ENCODE measurements at places on chromosomes 7 and 10. TPM values are rescaled to one million over a fixed set of nuclear protein-coding genes. Genes with fewer than 3 reads are reported as not detected.

- no peak overlapping the region for H3K4me3 ChIP-seq
- no peaks in the 10 kb centered on the region for H3K27me3 ChIP-seq
Measured at GRCh38 chr7:134623193-134623592, 23.5 kb upstream of the BPGM start.

DNA sequence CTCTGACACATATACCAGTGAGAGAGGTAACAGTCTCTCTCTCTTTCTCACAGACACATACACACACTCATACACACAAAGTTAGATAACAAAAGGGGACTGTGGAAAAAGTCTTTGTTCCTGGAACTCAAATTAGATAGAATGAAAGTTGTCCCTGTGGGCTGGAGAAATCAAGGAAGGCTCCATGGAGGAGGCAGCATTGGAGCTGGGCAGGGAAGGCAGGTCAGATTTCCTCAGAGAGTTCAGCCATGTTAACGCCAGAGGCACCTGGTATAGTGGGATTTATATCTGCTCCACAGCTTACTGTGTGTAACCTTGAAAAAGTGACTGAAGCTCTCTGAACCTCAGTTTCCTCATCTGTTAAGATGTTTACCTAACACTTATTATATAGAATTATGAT is 38.7 kb downstream of the LDB3 start:
- no peaks in the 10 kb centered on the region for H3K27me3 ChIP-seq
- H3K4me1 ChIP-seq, result peaks cover 13% of the 10 kb centered on the region
- no peak overlapping the region for H3K27ac ChIP-seq
- no peaks in the 10 kb centered on the region for H3K36me3 ChIP-seq

- H3K27me3 ChIP-seq, result no peaks in the 10 kb centered on the region
- peaks cover 6% of the 10 kb centered on the region for H3K4me1 ChIP-seq
- no peak for DNase-seq
- no peaks in the 10 kb centered on the region for H3K36me3 ChIP-seq
- no peak overlapping the region for H3K27ac ChIP-seq
Measured at GRCh38 chr7:149854611-149855360, 16.6 kb downstream of the ZNF862 start.

DNA sequence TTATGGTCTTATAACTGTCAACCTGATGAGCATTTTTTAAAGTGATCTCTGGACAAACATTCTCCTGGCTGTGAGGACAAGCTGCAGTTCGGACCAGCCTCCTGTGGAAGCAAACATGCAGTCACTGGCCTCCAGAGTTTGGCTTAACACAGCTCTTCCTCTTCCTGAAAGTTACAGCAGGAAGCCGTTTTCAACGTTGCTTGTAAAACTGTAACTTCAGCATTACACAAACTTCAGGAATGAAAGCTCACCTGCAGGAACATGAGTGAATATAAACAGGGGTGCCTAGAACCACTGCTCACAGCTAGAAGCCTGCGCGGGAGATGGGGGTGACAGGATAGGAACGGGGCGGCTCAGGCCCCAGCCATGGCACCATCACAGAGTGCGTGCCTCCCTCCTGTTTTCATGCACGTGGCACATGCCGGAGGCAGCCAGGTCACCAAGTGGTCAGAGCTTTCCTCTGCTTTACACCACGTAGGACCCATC is 292.9 kb upstream of the PITRM1 start:
- no peaks in the 10 kb centered on the region for H3K27me3 ChIP-seq
- no peak overlapping the region for H3K4me3 ChIP-seq
- H3K36me3 ChIP-seq, result no peaks in the 10 kb centered on the region
- no peak for DNase-seq
- H3K27ac ChIP-seq, result no peak overlapping the region
- no peaks in the 10 kb centered on the region for H3K4me1 ChIP-seq

Gene SCIN
- 2.3 TPM for total RNA-seq

Gene C10orf105
- total RNA-seq, result 0.48 TPM
